ENCODE measurements at places on chromosomes 2 and 18. TPM values are rescaled to one million over a fixed set of nuclear protein-coding genes. Genes with fewer than 3 reads are reported as not detected.

The KCNE4 gene
- total RNA-seq, result 0.07 TPM

The EMILIN1 gene
- total RNA-seq, result 7.2 TPM

The ATP6V1B1 gene
- total RNA-seq, result not detected

The FAM124B gene
- total RNA-seq, result 22.1 TPM

The NCKAP5 gene
- total RNA-seq, result 0.49 TPM

The ANKRD30BL gene
- total RNA-seq, result not detected

The PRSS56 gene
- total RNA-seq, result not detected

The ESCO1 gene
- total RNA-seq, result 8.5 TPM

The UGT1A4 gene
- not detected for total RNA-seq

The MPPE1 gene
- total RNA-seq, result 14.1 TPM

The SETBP1 gene
- total RNA-seq, result not detected

The CYBRD1 gene
- 9.6 TPM for total RNA-seq

The COLEC12 gene
- total RNA-seq, result 1.7 TPM

The APCDD1 gene
- not detected for total RNA-seq

The ELOA2 gene
- total RNA-seq, result not detected

The ZSWIM2 gene
- total RNA-seq, result not detected

The CYRIA gene
- 10.2 TPM for total RNA-seq

The TMEM198 gene
- total RNA-seq, result not detected

The SCYGR4 gene
- not detected for total RNA-seq

The TANC1 gene
- total RNA-seq, result 69.5 TPM

The DOK6 gene
- under 0.01 TPM for total RNA-seq

The HOXD13 gene
- not detected for total RNA-seq

The LIMS4 gene
- total RNA-seq, result 6.3 TPM

The GAREM2 gene
- 0.25 TPM for total RNA-seq

The UGT1A5 gene
- not detected for total RNA-seq

The MEP1B gene
- total RNA-seq, result not detected

The CROCC2 gene
- total RNA-seq, result not detected

The BUB1 gene
- total RNA-seq, result 49.7 TPM

The BOLL gene
- not detected for total RNA-seq

The CDKL4 gene
- 0.74 TPM for total RNA-seq

The GALNT14 gene
- total RNA-seq, result 2.1 TPM

The CD207 gene
- total RNA-seq, result not detected
